ENCODE measurements at places on chromosomes 6 and 20.

DNA sequence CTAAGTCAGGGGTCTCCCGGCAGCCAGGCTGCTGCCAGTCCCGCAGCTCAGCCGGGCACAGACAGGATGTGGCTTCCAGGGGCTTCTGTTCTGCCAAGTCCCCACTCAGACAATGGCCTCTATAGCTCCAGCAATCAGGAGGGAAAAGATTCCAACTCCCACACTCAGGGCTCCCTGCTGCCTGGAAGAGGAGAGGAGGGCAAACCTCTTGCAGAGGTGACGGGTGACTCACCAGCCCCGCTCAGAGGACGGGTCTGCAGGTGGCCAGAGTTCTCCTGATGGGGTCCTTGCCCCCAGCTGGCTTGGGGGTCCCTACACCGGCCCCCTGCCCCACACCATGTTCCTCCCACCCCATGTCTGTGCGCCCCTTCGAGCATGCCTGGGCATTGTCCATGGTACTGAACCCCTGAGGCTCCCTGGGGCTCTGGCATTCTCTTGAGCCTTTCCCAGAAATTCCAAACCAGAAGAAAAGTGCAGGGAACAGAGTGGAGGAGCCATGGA lies 32.6 kb downstream of the NTSR1 start:
- no peak for DNase-seq

GRCh38 chr6:52317211-52317610 lies 32.7 kb upstream of the MCM3 start:
- DNase-seq = no peak

- DNase-seq = no peak
Measured at GRCh38 chr6:151025076-151025475, 159.6 kb downstream of the MTHFD1L start.

DNA sequence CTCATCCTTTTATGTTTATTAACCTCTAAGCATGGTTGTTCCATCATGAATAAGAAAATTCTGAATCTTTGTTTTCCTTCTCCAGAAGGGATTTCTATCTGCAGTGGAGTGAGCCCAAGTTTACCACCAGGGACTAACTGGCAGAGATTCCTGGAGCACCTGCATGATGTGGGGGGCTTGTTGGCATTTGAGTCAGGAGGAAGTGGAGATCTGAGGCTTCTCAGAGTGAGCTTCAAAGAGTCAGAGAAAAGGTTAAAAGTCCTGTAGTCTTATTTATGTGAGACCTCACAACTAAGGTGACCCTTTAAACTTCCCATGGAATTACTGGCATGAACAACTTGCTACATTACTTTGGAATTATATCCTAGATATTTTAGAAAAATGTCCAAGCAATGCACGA lies 138.1 kb upstream of the SLC24A3 start:
- no peak for DNase-seq

- DNase-seq = no peak
Measured at GRCh38 chr6:126051791-126052190, 65.5 kb downstream of the TRMT11 start.

- DNase-seq = no peak
Measured at GRCh38 chr6:158165919-158166416, 2.1 kb downstream of the SERAC1 start.

DNA sequence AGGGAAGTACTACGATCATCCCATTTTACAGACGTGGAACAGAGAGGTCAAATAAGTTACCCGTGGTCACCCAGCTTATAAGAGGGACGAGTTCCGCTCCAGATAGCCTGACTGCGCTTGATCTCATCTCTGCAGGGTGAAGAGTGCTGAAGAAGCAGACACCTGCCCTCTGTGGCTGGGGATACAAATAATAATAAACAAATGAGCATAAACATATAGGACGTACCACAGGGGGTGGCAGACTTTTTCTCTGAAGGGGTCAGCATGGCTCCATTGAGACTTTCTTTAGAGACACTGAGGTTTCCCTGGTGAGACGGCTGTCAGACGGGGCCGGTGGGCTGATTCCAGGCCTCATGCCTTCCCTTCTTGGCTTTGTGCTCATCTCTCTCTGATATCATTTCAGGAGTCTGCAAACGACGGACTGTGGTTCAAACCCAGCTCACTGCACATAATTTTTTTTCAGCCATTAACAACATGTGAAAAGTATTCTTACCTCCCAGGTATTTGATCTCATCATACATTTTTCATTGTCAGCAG lies 47.1 kb downstream of the IRF4 start:
- no peak for DNase-seq

GRCh38 chr6:165811512-165811911 lies 148.5 kb upstream of the PDE10A start:
- DNase-seq = no peak

DNA sequence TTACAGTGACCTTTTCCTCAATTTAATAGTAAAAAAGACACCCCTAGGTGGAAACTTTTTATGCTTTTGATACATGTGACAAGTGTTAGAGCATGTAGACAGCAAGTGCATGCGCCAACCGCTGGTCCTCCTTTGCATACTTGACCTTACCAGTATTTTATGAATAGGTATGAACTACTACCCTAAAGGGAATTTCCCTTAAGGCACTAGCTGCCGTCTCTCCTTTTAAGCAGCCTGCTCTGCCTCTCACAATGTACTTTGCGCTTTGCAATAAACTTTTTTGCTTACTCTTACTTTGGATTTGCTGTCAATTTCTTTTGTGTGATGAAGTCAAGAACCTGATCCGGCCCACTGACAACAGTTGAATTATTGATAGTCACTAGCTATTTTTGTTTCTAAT lies 50.6 kb upstream of the ZNF133 start:
- DNase-seq = no peak

DNA sequence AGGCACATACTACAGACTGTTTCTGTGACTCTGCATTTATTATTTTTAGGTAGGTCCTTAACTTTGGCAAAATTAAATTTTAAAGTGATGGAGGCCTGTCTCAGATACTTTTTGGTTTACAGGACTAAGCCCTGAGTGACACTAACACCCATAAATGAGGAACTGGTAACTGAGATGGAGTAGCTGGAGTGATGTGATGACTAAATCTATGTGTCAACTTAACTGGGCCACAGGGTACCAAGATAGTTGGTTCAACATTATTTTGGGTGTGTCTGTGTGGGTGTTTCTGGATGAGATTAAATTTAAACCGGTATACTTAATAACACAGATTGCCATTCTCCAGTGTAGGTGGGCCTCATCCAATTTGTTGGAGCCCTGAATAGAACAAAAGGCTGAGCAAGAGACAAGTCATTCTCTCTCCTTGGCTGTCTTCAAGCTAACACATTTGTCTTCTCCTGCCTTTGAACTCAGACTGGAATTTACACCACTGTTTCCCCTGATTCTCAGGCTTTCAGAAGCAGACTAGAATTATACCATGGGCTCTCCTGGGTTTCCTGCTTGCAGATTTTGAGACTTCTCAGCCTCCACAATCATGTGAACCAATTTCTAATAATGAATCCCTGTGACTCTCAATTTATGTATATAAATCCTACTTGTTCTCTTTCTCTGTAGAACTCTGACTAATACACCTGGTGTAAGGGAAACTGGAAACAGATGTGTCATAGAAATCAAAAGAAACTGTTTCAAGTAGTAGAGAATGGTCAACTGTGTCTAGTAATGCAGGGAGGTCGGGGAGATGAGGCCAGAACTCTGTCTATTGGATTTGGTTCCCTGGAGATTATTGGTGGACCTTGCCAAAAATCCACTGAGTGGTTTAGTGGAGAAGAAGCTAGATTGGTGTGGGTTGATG lies 579.2 kb downstream of the EPM2A start:
- DNase-seq = no peak

DNA sequence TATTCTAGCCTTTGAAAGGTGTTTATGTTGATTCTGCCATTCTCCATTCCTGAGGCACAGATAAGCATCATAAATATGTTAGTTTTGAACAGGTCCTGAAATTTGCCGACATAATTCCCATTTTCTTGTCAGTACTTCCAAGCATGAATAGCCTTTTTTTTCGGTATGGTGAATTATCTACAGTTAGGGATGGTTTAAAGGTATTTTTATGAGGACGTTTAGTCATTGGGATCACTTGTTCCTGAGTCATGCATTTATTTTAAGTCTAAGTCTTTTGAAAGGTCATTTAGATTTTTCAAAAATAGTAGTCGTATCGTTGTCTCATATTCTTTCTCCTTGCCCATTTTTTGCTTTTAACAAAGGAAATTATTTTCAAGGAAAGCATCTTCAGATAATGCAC lies 98.7 kb downstream of the PHACTR3 start:
- no peak for DNase-seq

- DNase-seq = no peak
Measured at GRCh38 chr20:53513168-53513488, 80.5 kb downstream of the ZNF217 start.

GRCh38 chr6:170545405-170545804 lies 7.7 kb downstream of the PSMB1 start:
- DNase-seq = no peak

GRCh38 chr6:88683734-88684133 lies 279.7 kb downstream of the RNGTT start:
- DNase-seq = no peak

GRCh38 chr6:79564636-79565035 lies 27.4 kb upstream of the LCA5 start:
- no peak for DNase-seq

GRCh38 chr20:10846766-10847165 lies 173.0 kb upstream of the JAG1 start:
- no peak for DNase-seq

GRCh38 chr20:24136659-24137246 lies 148.2 kb upstream of the GGTLC1 start:
- DNase-seq = no peak

DNA sequence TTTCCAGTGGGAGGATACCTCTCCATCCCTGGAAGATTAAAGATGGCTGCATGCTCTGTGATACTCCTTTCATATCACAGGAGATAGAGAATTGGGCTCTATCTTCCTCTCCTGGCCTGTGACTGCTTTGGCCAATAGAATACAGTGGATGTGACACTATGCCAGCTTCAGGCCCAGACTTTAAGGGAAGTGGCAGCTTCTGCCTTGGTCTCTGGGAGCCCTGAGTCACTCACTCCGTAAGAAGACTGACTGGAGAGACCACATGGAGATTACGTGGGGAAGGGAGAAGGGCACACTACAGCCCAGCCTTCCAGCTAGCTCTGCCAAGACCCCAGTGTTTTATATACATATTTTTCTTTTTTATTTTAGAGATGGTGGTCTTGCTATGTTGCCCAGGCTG lies 10.4 kb upstream of the MMP9 start:
- no peak for DNase-seq

DNA sequence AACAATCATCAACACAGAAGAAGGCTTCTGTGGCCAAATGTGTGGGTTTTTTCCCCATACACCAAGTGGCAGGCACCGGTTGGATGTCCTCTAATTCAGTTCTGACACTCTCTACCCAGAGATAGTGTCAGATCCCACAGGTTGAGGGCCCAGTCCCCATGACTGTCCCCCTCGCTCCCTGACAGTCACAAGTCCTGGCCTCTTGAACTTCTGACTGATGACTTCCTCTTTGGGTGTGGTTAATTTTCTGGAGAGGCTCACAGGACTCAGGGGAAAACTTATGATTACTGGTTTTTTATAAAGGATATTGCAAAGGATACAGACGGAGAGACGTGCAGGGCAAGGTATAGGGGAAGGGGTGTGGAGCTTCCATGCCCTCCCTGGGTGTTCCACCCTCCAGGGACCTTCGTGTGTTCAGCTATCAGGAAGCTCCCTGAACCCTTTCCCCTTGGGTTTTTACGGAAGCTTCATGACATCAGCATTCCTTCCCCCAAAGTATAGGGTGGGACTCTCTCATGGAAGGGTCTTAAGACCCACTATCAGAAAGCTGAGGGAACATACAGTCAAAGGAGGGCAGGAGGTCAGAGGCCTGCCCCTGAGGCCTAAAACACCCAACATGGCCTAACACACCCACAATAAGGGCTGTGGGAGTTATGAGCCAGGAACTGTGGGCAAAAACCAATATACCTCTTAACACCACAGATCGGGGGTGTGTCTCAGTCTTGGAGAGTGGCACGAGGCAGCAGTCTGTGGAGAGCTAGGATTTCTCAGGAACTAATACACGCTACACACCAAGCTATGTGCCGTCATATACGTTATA lies 33.3 kb downstream of the FARS2 start:
- no peak for DNase-seq

GRCh38 chr6:17504005-17504404 lies 96.1 kb upstream of the FAM8A1 start:
- no peak for DNase-seq

DNA sequence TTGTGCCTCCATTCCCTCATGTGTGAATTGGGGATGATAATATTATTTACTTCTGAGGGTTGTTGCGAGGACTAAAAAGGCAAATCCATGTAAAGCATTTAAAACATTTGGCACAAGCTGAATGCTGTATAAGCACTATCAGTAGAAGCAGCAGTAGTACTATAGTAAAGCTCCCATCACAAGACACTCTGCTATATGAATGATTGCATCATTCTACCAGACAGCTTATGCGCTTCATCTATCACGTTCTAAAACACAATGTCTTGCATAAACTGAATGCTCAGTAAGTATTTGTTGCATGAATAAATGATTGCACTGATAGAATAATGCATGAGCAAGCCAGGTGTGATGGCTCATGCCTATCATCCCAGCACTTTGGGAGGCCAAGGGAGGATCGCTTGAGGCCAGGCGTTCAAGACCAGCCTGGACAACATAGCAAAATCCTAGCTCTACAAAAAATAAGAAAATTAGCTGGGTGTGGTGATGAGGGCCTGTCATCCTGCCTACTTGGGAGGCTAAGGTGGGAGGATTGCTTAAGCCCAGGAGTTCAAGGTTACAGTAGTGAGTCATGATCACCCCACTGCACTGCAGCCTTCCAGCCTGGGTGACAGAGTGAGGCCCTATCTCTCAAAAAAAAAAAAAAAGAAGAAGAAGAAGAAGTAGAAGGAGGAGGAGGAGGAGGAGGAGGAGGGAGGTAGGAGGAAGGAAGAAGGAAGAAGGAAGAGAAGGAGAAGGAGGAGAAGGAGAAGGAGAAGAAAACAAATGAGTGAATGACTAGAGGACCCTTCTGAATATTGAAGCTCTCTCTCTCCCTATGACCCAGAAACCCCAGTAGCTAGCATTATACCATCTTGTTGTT lies 50.0 kb upstream of the FOXO3 start:
- no peak for DNase-seq

- no peak for DNase-seq
Measured at GRCh38 chr20:20404633-20405032, 36.7 kb downstream of the INSM1 start.
